NCI-H187 (cell line): ENCODE measurements at places on chromosomes 2 and 18.

DNA sequence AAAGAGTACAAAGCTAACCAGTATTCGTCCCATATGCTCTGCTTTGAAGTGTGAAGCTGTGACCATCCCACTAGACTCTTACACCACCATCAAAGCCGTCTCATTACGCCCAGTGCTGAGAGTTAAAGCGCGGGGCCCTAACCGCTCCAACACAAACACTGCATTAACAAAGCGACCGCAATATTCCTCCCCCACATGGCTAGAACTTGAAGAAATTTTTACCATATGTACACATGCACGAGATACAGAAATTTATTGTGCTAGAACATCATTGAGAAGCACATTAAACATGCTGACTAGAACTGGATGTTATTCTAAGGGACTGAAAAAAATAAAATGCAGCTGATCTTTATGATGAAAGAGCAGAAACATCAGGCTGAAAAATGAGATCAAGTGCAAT, 20.5 kb downstream of the FTCDNL1 start:
- DNase-seq: no peak

DNA sequence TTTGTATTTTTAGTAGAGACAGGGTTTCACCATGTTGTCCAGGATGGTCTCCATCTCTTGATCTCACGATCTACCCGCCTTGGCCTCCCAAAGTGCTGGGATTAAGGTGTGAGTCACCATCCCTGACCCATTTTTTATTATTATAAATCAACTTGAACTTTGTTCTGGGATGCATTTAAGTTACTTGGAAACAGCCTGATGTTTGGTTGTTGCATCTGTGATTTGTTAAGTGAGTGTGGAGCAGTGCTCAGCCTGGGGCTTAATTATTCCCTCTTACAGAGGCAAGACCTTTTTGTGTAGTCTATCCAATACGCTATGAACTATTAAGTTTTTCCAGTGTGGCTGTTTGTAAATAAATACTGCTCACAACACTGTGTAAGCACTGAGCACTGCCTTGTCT, 32.6 kb downstream of the MTA3 start:
- DNase-seq: no peak

DNA sequence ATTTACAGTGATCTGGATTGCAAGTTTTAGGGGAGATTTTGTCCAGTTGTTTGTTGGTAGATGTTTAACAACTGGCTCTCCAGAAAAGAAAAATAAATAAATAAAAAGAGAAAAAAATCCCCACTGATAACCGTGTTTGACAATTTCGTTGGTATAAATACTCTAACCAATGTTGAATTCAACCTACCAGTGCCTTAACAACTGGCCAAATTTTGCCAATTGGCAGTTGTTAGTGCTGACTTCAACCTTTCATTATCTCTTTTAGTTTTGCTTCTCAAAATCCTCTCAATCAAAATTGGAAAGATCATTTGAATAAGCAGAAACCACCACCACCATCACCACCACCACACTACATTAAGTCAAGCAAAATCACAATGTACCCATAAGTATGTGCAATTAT, 490.3 kb downstream of the PIK3C3 start:
- no peak for DNase-seq

GRCh38 chr18:48152549-48152948, 222.1 kb upstream of the SMAD2 start:
- DNase-seq: no peak

DNA sequence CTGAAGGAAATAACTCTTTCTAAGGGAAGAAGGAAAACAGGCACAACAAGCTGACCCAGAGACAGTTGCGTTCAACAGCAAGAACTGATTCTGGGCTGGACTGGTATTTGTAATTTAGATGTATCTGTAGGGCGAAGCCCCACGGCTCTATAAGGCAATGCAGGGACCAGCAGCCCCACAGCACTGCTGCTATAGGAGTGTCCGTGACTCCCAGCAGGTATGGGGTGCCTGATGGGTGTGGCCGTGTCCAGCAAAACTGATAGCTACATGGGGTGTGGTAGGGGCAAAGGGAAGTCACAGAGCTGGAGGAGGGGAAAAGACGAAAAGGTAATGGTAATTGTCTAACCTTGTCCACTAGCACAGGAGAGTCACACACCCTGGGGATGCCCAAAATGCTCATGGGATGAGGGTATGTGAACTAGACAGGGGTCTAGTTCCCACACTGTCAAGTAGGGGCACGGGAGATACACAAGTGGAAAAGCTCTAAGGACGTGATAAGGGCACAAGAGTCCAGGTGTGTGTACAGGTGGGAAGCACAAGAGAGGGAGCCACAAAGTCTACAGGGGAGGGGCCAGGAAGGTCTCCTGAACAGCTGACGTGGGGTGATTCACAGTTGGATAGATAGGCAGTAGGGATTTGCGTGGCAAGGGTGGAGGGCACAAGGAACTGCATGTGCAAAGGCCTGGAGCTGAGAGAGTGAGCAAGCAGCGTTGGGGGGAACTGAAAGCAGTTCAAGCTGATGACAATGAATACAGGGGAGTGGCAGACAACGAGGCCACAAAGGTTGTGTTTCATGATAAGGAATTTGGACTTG, 48.5 kb upstream of the ASPRV1 start:
- DNase-seq: no peak

DNA sequence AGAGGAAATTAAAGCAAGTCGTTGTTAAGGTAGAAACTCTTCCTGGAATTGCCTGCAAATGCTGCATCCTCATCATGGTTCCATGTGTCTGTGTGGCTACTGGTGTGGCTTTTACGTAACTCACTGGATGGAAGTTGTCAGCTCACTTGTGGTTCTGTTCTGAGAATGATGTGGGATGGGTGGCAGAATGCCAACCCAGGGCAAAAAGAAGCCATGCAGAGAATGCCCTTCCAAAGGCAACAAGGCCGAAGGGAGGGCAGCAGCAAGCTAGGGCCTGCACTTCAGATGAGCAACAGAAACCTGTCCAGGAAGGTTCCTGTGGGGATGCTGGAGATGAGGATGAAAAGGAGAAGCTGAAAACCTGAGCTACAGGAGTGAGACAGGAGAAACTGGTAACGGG, 10.4 kb upstream of the NAPG start:
- no peak for DNase-seq

DNA sequence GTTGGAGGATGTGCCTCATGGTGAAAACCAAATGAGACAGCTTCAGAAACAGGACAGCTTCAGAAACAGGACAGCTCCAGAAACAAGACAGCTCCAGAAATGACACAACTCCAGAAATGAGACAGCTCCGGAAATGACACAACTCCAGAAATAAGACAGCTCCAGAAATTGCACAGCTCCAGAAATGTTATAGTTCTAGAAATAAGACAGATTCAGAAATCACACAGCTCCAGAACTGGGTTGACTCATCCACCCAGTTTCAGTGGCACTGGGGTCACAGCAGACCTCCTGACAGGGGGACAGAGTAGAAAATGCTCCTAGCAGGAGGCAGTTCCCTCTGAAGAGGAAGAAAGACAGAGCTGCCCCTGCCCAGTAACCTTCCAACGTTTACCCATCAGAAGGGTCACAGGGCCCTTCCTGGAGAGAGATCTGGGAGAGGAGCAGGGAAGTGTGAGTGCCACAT, 26.9 kb upstream of the COL6A3 start:
- DNase-seq: no peak

- DNase-seq: no peak
Measured at GRCh38 chr2:230552181-230552580, 136.2 kb downstream of the SP100 start.

DNA sequence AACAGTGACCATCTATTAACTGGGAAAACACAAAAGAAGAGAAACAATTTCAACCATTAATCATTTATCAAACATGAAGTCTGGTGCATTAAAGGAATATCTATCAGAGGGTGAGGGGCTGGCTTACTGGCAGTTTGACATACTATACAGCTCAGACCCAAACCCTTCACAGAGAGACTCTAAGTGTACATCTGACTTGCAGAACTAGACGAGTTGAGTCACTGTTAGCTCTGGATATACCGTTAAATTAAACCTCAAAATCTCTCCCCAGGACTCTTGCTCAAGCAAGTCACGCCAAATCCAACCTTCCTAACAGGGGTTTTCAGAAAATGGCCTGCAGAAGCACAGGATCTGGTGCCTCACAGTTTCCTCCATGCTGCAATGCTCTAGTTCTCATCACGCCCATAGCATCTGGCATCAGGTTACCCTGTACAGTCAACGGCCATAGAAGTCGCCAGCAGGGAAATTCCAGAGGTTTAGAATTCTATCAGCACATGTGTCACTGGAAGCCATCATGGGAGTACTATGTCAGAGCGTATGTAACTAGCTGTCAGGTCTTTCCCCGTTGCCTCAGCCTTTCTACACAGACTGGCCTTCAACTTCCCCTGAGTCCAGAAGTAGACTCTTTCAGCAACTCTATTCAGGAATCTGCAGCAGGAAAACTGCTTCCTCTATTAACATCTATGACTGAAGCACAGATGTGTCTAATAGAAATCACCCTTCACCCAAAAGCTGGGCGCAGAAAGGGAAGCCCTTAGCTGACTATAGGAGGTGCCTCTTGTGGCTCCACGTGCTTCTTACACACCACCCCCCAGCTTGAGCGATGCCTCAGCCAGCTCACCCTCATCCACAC, 9.3 kb downstream of the TGOLN2 start:
- DNase-seq: no peak

DNA sequence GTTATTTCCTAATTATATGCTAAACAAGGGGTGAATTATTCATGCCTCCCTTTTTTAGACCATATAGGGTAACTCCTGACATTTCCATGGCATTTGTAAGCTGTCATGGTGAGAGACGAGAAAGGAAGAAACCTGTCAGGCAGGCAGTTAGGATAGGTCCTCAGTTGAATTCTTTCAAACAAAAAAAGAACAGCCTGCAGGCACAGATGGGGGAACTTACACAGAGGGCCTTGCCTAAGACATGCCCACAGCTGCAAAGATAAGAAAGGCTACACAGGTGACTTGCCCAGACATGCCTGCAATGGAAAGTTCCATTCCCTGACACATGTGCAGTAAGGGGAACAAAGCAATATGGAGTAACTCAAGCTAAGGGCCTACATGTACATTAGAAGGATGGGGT, 128.1 kb downstream of the TMEM163 start:
- no peak for DNase-seq

- no peak for DNase-seq
Measured at GRCh38 chr2:181832015-181832414, 59.5 kb upstream of the ITPRID2 start.
